ENCODE measurements at places on chromosomes 13 and 19.

GRCh38 chr13:40228496-40228895 lies 437.9 kb downstream of the FOXO1 start:
- DNase-seq: no peak

DNA sequence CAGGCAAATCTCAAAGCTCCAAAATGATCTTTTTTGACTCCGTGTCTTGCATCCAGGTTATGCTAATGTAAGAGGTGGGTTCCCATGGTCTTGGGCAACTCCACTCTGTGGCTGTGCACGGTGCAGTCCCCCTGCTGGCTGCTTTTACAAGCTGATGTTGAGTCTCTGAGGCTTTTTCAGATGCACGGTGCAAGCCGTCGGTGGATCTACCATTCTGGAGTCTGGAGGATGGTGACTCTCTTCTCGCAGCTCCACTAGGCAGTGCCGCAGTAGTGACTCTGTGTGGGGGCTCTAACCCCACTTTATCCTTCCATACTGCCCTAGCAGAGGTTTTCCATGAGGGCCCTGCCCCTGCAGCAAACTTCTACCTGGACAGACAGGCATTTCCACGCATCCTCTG lies 266.8 kb upstream of the GPC6 start:
- DNase-seq: no peak

DNA sequence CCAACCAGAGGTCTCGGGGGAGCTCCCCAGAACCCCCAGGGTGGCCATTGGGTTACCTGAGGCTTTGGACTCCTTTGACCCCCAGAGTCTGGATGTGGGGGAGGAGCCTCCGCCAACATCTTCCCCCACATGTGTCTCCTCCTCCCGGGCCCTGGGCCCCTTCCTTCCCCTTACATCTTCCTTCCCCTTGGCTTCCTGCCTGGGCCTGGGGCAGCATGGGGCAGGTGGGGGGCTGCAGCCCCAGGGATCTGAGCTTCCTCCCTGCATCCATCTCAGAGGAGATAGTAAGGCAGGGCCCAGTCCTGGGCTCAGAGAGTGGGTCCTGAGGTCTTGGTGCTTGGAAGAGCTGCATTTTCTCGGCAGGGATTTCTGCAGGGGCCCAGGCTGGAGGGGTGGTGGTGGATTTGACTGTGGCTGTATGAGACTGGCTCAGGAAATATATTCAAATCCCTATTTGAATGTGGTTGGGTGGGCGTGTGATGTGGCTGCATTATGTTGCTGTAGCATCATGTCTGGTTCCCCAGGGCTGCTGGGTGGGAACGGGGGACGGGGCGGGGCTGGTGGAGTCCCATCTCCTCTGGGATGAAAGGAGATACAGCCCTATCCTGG lies 919 bp downstream of the VAV1 start:
- DNase-seq: peak; percentile 36

DNA sequence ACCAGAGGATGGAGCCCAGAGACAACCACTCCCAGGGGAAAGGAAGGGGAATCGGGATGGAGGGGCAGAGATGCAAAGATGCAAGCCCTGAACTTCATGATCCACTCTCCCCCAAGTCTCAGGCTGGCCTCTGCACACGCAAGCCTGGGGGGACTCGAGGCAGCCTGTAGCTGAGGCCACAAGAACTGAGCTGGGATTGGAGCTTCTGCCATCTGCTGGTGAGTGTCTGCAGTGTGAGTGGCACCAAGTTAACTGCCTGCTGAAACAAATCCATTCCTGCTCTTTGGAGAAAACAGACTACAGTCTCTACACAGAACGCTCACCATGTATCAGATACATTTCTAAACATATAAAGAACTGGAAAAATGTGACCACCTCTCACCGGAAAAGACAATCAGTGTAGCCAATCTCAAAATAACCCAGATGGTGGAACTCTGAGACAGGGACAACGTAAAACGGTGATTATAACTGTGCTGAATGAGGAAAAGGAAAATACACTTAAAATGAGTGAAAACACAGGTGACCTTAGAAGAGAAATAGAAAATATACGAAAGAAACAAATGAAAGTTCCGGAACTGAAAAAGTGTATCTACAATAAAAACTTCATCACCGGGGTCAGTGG lies 62.1 kb downstream of the KLF2 start:
- DNase-seq: peak; percentile 73

DNA sequence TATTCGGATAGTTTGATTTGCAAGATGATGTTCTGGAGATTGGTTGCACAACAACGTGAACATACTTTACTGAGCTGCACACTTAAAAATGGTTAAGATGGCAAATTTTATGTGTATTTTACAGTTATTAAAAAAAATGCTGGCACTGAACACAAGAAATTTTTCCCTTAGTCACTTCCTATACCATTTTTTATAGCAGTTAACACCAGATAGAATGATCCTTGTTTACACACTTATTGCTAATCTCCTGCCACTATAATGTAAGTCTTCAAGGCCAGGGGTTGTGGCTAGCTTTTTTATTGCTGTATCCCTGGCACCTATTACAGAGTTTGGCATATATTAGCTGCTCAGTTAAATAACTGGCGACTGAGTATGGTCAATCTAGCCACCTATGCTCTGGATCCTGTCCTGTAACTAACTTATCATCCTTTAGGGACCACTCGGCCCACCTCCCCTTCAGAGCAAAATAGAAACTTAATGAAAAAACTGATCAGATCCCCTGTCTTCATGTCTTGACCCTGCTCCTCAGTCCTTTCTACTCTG lies 2.0 kb upstream of the EBPL start:
- no peak for DNase-seq

GRCh38 chr19:4267101-4267900 lies 11.8 kb upstream of the SHD start:
- peak; percentile 54 for DNase-seq

DNA sequence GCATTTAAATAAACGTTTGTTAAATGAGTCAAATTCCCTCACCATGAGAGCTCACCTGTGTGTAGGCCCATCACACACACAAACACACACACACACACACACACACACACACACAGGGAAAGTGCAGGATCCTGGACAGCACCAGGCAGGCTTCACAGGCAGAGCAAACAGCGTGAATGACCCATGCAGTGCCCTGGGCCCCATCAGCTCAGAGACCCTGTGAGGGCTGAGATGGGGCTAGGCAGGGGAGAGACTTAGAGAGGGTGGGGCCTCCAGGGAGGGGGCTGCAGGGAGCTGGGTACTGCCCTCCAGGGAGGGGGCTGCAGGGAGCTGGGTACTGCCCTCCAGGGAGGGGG lies 8.5 kb upstream of the CEACAM5 start:
- no peak for DNase-seq

GRCh38 chr13:83794583-83794982 lies 87.7 kb downstream of the SLITRK1 start:
- DNase-seq: no peak

- no peak for DNase-seq
Observed at GRCh38 chr13:99353836-99354235, 46.6 kb upstream of the GPR183 start.

GRCh38 chr19:4830768-4831265 lies 695 bp downstream of the TICAM1 start:
- no peak for DNase-seq

GRCh38 chr13:93368718-93369117 lies 142.1 kb downstream of the GPC6 start:
- no peak for DNase-seq

DNA sequence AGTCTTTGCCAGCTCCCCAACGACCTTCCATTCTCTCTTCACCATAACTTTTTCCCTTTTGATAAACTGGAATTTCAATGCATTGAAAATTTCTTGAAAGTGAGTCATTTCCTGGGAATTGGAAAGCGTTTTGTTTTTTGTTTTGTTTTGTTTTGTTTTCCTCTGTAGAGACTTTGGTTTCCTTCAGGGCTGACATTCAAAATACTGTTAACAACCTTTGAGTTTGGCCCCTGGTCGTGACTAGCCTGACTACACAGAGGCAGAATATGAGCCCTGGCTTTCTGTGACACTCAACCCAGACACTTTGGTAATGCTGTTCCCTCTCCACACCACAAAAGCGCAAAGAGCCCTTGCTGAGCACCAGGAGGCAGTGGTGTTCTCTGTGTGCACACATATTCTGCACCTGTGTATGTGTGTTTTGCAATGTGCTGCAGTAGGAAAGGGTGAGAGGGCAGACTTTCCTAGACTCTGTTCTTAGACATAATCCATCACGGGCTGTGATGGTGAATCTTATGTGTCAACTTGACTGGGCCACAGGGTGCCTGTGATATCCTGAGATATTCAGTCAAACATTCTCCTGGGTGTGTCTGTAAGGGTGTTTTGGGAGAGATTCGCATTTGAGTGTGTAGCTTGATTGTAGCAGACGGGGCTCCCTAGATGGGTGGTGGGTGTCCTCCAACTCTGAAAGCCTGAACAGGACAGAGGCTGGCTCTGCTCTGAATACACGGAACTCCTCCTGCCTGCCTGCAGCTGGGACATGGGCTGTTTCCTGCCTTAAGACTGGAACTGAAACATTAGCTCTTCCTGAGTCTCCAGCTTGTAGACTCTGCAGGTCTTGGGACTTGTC lies 29.5 kb upstream of the ANKRD10 start:
- DNase-seq: peak; percentile 36

DNA sequence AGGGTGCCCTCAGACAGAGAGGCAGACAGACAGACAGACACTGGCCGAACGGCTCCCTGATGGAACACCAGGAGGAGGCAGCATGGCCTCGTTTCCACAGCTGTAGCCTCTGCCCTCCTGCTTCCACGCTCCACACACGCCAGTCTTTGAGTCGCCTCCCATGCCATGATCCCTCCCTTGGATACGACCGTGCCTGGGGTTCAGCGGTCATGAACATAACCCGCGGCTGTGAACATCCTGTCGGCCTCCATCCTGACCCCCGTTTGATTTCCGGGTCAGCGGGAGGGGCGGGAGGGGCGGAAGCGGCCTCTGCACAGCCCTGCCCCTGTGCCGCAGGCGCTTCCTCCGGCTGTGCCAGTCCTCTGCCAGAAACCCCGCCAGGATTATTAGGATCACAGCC lies 23.4 kb downstream of the GP6 start:
- DNase-seq: no peak

GRCh38 chr13:40787062-40787461 lies 2.3 kb upstream of the SLC25A15 start:
- no peak for DNase-seq

Data from CD4-positive, alpha-beta T cell (primary cell).